ENCODE measurements at places on chromosomes 13 and 19.

- peaks cover 62% of the 10 kb centered on the region for H3K27me3 ChIP-seq
- H3K36me3 ChIP-seq: no peaks in the 10 kb centered on the region
- no peak overlapping the region for H3K4me3 ChIP-seq
Observed at GRCh38 chr19:47430041-47430802, 10.9 kb upstream of the MEIS3 start.

DNA sequence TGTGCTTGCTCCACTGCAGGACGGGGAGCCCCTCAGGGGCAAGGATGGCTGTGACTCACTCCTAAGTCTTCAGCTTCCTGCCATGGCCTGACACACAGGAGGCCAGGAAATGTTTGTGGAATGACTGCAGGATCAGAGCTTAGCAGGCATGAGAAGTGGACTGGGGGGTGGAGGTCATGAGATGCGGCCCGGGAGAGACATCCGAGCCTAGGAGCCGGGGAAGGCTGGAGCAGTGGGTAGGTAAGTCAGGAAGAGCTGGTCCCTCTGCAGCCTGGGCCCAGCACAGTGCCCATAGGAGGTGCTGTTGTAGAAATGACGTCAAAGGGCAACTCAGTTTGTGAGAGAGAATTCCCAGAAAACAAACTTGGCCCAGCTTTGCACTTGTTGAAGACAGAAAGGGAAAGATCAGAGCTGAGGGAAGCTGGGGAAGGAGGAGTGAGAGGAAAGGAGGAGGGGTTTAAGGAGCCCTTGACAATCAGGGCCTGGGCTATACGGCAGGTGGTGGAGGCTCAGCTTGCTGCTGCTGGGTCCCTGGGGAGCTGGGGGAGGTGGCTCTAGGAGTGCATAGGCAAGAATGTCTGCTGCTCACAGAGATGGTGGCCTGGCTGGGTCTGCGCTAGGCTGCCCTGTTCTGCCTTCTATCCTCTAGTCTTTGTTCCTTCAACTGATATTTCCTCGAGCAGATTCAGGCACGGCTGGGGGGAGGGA lies 18.5 kb downstream of the POU2F2 start:
- DNase-seq: no peak
- peaks cover 10% of the 10 kb centered on the region for H3K27me3 ChIP-seq
- H3K4me3 ChIP-seq: no peak overlapping the region

- no peak overlapping the region for H3K27ac ChIP-seq
- peaks cover 90% of the 10 kb centered on the region for H3K27me3 ChIP-seq
- H3K4me3 ChIP-seq: no peak overlapping the region
- H3K36me3 ChIP-seq: no peaks in the 10 kb centered on the region
Observed at GRCh38 chr19:10516671-10517286, 468 bp downstream of the S1PR5 start.

DNA sequence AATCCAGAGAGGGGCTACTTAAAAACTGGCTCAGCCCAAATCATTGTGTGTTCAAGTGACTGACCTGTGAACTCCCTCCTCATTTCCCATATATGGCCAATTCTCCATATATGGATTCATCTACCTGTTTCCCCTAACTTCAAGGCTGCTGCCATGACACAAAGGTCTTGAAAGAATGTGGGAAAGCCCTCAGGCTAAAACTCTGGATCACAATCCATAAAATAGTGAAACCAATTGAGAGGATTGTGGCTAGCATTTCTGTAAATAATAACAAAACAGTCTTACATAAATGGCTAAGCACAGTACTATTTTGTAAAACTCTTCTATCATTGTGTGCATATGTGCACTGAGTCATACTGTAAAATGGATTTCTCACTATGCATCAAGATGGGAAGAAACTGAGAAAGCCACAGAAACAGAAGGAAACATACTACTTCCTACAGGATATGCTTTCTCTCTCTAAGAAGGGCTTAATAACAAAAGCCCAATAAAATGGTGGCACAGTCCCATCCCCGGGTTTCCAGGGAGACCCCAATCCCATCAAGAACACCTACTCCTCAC lies 80.5 kb downstream of the FOXO1 start:
- no peaks in the 10 kb centered on the region for H3K4me1 ChIP-seq
- no peak overlapping the region for H3K4me3 ChIP-seq
- H3K36me3 ChIP-seq: no peaks in the 10 kb centered on the region
- H3K27me3 ChIP-seq: no peaks in the 10 kb centered on the region

DNA sequence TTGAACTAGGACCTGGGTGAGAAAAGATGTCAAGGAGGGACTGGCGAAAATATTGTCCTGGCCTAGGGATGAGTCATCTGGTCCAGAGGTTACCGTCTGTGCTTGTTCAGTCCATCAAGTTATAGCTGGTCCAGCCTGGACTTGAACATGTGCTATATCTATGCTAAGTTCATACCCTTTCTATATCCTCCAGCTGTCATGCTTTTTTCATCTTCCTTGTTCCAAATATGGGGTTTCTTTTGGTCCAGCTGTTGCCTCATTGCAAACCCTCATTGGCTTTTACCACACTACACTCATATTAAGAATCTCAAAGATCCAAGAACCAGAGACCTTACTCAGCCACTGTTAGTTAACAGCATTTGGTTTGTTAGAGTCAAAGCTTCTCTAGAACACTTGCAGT lies 19.1 kb upstream of the KLF12 start:
- no peak for DNase-seq
- H3K4me1 ChIP-seq: no peaks in the 10 kb centered on the region
- no peak overlapping the region for H3K27ac ChIP-seq
- H3K36me3 ChIP-seq: no peaks in the 10 kb centered on the region

DNA sequence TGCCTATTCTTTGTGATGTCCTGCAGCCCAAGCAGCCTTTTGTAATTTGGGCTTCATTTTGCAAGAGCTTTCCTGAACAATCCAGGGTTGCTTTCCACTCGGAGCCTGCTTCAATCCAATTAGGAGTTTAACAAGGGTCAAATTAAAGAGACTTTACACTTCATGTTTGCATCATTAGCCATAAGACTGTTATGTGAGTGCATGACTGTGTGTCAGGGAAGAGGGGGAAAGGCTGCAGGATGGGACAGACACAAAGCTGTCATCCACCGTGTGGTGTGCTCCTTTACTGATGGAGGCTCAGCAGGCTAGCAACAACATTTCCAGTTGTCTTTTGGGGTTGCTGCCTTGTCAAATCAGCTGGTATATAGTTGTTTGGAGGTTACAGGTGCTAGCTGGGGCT lies 23.7 kb upstream of the MAB21L1 start:
- no peak for DNase-seq
- no peak overlapping the region for H3K4me3 ChIP-seq
- H3K27ac ChIP-seq: no peak overlapping the region
- no peaks in the 10 kb centered on the region for H3K4me1 ChIP-seq

GRCh38 chr19:41735071-41735600 lies 20.2 kb upstream of the CEACAM6 start:
- no peak overlapping the region for H3K4me3 ChIP-seq
- H3K27ac ChIP-seq: peak overlapping the region; percentile 82
- H3K36me3 ChIP-seq: no peaks in the 10 kb centered on the region
- DNase-seq: peak; percentile 77
- H3K27me3 ChIP-seq: no peaks in the 10 kb centered on the region

DNA sequence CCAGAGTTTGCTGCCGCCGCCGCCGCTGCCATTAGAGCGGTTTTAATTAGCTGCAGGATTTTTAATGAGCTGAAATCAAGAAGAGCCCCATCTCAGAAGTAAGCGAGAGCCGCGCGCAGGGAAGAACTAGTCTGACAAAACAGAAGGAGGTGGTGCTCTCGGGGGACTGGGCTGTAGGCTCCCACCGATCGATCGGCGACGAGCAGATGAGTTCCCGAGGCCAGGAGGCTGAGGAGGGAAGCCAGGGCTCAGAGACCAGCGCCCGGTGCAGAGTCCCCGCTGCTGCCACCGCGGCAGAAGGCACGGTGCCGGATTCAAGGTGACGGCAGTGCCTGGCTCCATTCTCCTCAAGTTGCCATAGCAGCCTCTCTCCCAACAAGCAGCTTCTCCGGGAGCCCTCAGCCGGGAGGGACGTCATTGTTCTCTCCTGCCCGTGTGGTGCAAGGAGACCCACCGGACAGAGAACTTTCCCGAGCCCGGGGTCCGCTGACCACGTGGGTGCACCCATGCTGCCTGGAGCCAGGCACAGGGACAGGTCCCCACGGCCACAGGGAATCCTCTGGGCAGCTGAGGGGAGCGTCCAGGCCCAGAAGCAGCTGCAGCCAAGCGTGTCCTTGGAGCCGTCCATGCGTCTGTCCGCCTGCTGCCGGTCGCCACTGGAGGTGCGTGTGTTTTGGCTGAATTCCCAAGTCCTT lies 62.9 kb downstream of the CHST8 start:
- H3K27me3 ChIP-seq: peaks cover 28% of the 10 kb centered on the region
- H3K36me3 ChIP-seq: no peaks in the 10 kb centered on the region
- no peaks in the 10 kb centered on the region for H3K4me1 ChIP-seq
- H3K27ac ChIP-seq: no peak overlapping the region
- no peak overlapping the region for H3K4me3 ChIP-seq
- no peak for DNase-seq

DNA sequence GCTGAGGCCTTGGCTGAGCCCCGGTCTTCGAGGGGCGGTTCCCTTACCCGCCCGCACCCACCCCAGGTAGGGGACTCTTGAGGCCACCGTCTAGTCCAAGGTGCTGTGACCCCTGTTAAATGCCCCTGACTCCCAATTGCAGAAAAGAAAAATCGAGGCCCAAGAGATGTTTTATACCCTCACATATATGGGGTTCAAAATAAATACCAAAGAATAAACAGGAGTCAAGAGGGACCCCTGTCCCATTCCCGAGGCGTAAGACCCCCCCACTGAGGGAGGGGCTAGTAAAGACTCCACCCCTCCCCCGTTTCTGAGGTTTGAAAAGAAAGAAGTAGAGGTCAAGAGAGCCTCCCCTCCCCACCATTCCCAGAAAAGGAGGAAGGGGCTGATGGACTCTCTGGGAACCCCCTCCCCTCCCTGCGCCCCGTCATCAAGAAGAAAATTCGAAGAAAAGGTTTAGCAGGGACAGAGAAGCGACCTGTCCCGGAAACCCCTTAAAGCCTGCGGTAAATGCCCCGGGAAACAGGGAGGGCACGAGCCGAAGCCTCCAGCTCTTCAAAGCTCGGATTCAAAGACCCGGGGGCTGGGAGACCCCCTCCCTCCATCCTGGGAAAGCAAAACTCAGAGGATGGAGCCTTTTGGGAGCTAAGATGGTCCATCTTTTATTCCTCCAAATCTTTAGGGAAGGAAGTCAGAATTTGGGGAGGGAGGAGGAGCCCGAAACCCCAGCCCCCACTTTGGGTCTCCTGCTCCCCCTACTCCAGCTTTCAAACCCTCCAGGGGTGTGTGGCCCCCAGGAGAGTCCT lies 755 bp upstream of the RAB3A start:
- peak overlapping the region; percentile 60 for H3K4me3 ChIP-seq
- peaks cover 12% of the 10 kb centered on the region for H3K4me1 ChIP-seq
- peak; percentile 56 for DNase-seq
- H3K27ac ChIP-seq: peak overlapping the region; percentile 96
- peaks cover 2% of the 10 kb centered on the region for H3K27me3 ChIP-seq
- H3K36me3 ChIP-seq: no peaks in the 10 kb centered on the region

DNA sequence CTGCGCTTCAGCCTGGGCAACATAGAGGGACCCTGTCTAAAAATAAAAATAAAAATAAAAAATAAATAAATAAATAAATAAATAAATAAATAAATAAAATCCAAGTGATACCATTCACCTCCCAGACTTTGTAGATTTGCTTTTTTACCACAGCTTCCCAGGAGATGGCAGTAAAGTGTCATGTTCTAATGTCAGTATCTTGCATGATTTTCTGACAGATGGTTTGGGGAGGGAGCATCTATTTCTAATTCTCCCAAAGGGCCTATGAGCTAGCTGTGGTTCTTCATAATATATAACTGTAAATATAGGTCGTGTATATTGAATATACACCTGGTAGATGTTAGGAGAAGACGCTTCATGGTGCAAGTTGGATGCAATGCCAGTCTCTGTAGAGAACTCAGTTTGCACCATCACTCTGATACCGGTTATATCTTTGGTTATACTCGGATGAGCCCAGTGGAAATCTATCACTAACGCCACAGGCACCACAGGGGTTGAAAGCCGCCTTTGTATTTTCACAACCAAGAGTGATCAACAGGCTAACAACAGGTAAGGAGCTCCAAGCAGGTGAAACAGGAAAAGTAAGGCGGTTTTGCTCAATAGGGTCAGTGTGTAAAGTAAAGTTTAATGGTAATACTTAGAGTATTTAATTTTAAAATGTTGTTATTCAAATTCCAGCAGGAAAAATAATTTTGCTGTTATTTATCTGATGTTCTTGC lies 13.9 kb downstream of the APLP1 start:
- no peak overlapping the region for H3K4me3 ChIP-seq
- H3K36me3 ChIP-seq: no peaks in the 10 kb centered on the region
- no peak for DNase-seq
- H3K27me3 ChIP-seq: peaks cover 20% of the 10 kb centered on the region
- no peaks in the 10 kb centered on the region for H3K4me1 ChIP-seq

DNA sequence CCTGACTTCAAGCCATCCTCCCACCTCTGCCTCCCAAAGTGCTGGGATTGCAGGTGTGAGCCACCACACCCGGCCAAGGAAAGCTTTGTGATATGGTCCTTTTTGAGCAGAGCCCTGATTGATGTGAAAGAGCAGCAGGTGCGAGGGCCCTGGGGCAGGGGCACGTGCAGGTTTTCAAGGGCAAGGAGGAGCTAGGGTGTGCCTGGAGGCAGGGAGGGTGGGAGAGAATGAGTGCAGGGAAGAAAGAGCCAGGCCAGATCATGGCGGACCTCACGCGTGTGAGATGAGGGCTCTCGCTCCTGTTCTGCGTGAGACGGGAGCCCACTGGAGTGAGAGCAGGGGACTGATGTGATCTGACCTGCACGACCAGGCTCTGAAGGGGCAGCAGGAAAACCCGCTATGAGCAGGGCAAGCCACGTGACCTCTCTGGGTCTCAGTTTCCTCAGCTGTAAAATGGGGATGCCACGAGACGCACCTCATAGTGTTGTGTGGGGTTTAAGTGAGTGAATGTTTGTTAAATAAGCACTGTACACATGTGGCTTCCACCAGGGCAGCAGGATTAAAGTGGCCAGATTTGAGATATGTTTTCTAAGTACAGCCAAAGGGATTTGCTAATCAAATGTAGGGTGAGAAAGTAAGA lies 25.8 kb downstream of the FAAP24 start:
- H3K27me3 ChIP-seq: no peaks in the 10 kb centered on the region
- no peak overlapping the region for H3K27ac ChIP-seq
- no peaks in the 10 kb centered on the region for H3K4me1 ChIP-seq
- no peak overlapping the region for H3K4me3 ChIP-seq
- H3K36me3 ChIP-seq: peaks cover 36% of the 10 kb centered on the region

DNA sequence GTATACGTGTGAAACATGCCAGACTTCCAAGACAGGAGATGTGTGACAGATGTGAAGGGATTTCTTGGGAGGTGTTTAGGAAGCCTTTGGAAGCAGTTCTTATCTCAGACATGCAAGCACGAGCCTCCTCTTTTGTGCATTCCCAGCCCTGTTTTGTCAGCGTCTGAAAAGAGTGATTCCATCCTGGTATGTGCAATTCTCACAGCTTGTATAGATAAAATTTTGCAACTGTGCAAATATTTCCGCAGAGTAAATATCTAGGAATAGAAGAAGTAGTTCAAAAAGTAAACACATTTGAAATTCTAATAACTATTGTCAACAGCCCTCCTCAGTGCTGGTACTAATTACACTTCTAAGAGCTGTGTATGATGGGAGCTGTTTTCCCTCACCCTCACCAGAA lies 72.3 kb upstream of the C1QTNF9B start:
- no peak overlapping the region for H3K4me3 ChIP-seq
- DNase-seq: peak; percentile 35
- H3K27ac ChIP-seq: no peak overlapping the region
- H3K36me3 ChIP-seq: no peaks in the 10 kb centered on the region

Data from large intestine (tissue), 12 donors.